Stimulated activated CD4-positive, alpha-beta T cell treated with anti-CD3 and anti-CD28 coated beads, Interleukin-15, amount 100 ng/mL, for 24 hours (primary cell): ENCODE measurements at places on chromosomes 3 and 15.
A peak's percentile ranks its signal among the peaks of the same experiment; 100 is the strongest.

DNA sequence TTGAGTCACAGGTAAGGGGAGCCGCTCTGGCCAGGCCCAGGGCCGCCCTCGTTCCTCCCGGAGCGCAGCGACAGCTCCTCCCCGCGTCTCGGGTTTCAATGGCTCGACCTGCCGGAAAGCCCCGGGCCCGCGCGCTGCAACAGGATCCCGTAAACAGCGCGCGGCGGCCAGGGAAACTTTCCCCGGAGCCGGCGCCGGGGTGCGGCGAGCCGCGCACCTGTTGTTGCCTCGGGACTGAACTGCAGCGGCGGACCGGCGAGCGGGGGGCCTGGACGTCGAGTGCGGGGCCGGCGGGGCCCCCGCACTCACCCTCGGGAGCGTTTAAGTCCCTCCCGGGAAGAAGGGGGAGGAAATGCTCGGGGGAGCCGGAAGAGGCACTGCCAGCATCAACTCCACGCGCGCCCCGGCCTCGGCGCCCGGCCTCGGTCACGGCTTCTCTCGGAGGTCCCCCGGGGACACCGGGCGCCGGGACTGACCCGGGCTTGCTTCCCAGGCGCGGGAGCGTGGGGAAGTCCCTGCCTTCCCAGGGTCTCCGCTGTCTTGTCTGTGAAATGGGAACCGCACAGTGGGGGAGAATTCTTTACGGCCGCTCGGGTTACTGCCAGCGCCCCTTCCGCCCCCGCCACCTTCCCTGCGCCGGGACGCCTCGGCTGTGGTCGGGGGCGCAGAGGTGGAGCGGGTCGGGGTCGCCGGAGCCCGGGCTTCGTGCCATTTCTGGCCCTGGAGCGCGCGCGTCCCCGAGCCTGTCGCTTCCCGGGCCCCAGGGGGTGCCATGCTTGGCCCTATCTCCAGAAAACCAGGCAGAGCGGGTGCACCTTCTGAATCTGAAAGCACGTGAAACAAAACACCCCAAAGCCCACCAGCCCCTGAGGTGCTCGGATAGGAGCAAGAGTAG, 7.5 kb upstream of the PGPEP1L start:
- peak; percentile 71 for DNase-seq

DNA sequence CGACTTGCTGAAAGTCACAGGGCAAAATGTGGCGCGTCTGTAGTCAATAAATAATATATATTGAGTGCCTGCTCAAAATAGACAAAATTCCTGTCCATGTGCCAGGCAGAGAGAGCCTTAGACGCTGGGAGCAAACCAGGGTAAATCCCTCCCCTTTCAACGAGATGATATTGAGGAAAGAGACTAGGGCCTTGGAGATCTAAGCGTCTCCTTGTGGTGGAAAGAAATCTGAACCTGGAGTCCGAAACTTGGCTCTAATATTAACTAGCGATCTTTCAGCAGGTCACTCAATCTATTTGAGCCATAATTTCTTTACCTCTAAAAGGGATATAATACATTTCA, 348 bp upstream of the DPP8 start:
- DNase-seq, result no peak

GRCh38 chr3:167666563-167666962, 12.8 kb upstream of the WDR49 start:
- DNase-seq, result no peak

GRCh38 chr3:161142486-161142885, 37.3 kb upstream of the B3GALNT1 start:
- no peak for DNase-seq

GRCh38 chr3:114143817-114144216, 35.0 kb downstream of the DRD3 start:
- no peak for DNase-seq

GRCh38 chr3:113898892-113899291, 48.9 kb upstream of the ZDHHC23 start:
- DNase-seq, result no peak

DNA sequence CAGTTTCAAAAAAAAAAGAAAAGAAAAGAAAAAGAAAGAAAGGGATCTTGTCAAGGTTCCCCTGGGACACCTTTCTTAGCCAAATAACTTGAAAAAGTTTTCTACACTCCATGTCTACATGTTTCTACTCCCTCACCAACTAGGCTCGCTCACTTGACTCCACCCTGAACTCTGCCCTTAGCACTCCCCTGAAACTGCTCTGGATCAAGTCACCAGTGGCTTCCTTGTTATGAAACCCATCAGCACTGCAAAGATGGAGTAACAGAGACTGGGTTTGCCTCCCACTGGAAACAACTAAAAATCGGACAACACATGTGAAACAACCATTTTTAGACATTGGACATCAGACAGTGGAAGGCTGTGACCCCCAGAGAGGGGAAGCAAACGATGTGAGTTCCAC, 36.8 kb downstream of the TMEM40 start:
- DNase-seq, result no peak

DNA sequence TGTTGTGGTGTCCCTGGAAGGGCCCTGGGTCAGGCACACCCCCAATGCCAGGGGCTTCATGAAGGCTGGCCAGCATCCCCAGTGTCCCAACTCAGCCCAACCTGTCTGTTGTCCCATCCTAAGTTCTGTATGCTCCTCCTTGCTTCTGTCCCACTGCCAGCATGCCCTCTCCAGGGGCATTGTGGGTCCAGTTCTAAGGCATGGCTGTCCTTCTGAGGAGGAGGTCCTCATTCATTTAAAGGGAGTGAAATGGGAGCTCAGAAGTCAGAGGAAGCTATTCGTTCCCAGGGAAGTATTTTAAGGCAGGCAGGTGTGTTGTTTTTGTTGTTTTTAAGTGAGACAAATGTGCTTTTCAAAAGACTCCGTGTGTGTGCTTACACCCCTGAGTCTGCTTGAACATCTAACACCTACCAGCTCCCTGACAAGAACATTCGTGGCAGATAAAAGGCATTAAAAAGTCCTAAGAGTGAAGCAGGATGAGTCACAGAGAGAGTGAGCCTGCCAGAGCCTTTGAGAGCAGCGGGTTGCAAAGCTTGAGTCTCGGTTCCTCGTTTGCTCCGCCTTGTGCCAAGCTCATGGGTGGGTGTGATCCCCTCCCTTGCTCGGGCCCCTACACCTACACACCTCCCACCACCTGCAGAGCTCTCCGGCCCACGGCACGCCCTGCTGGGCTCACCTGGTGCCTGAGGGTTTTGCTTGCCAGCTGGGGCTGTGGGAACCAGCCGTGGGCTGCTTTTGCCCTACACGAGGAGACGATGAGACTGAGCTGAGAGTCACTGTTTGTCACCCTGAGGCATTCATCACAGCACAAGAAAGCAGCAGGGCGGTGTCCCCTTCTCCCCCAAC, 183.4 kb upstream of the TOPAZ1 start:
- DNase-seq, result peak; percentile 48

DNA sequence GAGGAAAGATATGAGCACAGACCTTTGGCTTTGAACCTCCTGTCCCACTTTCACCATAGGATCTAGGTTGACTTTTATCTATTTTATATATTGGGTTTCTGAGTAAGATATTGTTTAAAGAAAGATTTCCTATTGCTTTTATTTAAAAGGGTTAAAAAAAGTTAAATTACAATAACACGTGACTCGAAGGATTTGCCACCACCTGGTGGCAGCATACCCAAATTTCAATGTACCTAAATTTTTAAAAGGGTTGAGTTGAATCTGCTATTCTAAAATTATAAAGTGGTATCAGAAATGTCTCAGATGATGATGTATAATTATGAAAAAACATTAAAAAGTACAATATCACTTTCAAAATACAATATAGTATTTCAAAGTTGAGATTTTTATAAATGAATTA, 368.4 kb downstream of the MECOM start:
- DNase-seq, result no peak

- no peak for DNase-seq
Measured at GRCh38 chr3:20101041-20101440, 60.8 kb downstream of the KAT2B start.

DNA sequence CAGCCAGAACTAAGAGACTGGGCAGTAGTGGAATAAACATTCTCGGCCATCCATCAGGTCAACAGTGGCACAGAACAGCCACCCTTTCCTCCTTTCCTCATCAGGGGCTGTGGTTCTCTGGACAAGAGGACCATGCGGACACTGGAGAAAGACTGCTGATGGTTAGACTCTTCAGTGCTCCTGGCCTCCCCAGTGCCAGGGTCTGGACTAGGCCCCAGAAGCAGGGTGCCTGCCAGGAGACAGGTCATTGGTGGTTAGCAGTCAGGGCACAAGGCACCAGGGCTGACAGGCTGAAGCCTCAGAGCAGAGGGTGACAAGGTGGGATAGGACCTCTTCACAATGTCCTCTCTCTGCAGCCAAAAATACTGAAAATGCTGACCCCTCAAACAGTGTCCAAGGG, 30.1 kb downstream of the POC1A start:
- DNase-seq, result no peak

GRCh38 chr3:133264920-133265319, 134.9 kb upstream of the BFSP2 start:
- DNase-seq, result no peak
